NCI-H187 (cell line): ENCODE measurements at places on chromosomes 2 and 18.

DNA sequence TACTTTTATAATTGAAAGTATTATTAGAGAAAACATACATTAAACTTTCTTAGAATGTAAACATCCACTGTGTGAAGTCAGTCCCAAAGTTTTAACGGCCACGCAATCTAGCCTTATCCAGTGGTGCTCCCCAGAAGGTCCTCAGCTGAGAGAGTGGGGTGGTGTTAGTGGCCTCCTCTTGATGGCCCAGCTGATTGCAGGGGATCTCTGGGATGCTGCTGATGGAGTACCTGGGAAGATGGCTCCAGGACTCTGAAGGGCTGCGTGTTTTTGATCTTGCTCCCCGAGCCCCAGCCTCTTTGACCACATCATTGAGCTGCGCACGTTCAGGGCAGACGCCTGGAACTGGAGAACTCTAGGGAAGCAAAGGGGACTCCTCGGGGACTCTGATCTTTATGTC lies 181.4 kb downstream of the FAM210A start:
- no peak for DNase-seq

DNA sequence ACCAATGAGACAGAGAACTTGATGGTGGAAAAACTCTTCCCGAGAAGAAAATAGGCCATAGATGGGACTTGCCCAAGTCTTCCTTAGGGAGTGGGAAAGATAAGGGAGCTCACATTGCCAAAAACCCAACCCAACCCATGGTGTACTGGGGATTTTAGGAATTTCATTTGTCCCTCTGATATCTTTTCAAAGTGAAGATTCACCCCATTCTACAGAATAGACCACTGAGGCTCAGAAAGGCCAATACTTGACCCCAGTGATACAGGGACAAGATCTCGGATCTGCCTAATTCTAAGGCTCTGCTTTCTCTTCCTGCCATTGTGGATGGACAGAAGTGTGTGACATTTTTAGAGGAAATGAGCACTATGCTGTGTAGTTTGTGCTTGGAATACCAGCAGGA lies 159.0 kb downstream of the MYCN start:
- DNase-seq, result no peak

DNA sequence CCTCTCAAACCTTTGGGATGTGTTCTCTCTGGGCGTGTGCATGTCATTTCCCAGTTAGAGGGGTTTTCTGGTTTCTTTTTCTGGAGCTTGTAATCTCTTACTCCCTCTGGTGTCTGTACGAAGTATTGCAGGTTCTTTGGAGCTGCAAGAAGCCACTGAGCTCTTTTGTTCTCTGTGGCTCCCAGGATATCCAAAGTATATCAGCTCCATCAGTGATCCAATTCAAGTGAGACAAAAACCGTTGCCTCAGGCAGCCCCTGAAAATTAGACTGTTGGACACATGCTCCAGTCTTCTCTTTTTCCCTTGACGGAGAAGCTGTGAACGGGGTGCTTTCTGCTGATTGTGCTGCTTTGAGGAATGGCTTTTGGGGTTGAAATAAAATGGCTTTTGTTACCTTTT lies 59.0 kb upstream of the LDLRAD4 start:
- DNase-seq, result no peak

GRCh38 chr2:212745359-212745758 lies 206.8 kb upstream of the ERBB4 start:
- DNase-seq, result no peak

DNA sequence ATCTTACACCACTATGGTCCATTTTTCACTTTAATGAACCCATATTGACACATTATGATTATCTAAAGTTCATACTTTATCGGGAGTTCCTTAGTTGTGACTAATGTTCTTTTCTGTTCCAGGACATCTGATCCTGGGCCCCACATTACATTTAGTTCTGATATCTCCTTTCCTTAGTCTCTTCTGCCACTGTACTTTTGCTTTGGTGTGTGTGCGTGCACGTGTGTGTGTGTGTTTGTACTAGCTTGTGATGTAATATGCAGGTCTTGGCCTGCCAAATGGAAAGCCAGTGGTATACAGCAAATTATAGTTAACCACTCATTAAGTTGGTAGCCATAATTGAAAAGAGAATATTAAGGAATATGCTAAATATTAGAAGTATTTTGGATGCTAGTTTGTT lies 88.0 kb downstream of the CDC42EP3 start:
- no peak for DNase-seq

DNA sequence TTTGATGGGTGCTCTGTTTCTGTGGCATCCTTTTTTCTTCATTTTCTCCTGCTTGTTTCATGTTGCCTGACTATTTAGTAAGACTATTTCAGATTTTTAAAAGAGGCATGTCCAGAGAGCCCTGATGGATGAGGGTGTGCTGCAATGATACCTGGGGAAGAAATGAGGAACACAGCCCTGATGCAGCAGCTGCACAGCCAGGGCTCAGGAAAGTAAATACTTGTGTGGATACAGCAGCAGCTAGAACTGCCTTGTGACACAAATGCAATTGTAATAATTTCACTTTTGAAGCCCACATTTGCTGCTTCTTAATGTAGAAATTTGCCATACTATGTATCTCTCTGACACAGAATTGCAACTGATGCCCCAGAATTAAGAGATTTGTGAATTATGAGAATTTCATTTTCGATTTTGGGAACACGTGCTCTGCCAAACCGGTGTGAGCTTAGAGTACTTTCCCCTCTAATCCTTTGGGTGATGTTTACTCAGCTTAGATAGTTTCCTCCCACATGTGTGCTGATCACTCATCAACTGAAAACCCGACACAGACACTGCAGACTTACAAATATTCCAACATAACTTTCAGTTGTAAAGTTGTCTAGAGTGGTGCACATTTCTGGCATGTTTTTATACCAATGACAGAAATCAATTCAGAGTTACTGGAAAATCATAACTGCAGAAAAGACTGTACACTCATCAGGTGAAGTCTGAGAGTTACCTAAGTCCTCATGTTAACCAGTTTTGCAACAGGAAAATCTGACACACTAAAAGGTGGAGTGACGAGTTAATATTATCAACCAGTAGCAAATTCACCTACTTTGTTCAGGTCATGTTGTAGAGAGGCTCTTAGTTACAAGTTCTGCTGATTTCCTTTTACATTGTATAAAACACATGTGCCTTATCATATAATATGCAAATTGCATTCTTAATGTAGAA lies 383.4 kb downstream of the CBLN2 start:
- no peak for DNase-seq

DNA sequence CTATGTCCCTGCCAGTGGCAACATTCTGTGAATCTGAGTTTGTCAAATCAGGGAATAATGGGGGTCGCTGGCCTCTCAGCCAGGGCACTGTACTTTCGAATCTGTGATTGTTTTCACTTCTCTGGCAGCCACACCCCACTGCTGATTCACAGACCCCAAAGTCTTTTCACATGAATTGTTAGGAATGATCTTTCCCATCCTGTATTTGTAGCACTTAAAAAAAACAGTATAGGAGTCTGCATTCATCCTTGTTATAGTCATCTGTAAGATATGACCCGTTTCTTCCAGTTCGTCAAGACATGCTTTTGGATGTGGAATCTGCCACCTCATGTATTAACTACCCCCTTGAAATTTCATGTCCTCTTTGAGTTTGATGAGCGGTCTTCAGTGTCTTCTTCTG lies 928 bp downstream of the NAGK start:
- no peak for DNase-seq

- DNase-seq, result no peak
These were observed 18.8 kb downstream of the TEX44 start for GRCh38 chr2:231611273-231612108.

DNA sequence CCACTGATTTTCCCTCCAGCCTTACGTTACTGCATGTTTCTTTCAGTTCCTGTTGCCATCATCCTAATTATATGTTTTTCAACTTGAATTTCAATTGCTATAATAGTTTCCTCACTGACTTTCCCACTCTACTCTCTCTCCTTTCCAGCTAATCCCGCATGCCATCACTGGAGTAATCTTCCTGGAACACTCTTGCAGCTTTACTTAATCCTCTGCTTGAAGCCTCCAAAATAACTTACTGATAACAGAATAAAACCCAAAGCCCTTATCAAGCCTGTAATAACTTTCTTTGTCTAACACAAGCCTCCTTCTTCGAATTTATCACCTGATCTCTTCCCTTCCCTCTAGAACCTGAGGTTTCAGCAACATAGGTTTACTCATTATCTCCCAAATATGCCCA lies 237.3 kb downstream of the LTBP1 start:
- no peak for DNase-seq

DNA sequence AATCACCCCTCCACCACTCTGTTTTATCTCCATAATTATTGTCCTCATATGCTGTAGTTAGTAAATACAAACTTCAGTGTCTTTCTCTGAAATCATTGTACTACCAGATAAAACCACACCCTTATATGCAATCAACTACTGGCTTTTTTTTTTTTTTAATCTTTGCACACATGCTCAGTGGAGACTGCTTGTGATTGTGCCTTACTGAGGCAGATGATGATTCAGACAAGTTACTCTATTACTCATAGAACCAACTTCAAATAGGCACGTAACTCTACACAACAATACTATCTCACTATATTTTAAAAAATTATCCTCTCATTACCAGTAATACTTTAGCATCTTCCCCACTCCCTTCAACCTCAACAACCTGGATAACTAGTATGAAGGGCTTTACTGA lies 1278.4 kb upstream of the PIK3C3 start:
- DNase-seq, result no peak

- no peak for DNase-seq
These were observed 434.8 kb upstream of the SLC8A1 start for GRCh38 chr2:40886655-40887054.

DNA sequence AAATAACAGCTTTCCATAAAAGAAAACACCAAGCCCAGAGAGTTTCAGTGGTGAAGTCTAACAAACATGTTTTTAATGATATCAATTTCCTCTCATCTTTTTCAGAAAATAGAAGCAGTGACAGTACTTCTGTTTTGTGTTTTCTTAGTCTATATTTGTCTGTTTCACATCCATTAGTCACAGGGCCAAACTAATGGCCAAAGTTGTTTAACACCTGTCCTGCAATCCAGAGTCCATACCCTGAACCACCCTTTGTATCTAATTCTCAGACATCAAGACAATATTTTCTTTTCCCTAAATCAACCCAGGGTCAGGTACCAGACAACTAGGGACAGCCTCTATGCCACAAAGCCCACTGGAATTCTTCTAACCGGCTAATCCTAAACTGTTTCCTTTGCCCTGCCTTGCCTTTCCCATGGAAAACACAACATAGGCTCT lies 25.9 kb downstream of the TMSB10 start:
- no peak for DNase-seq

DNA sequence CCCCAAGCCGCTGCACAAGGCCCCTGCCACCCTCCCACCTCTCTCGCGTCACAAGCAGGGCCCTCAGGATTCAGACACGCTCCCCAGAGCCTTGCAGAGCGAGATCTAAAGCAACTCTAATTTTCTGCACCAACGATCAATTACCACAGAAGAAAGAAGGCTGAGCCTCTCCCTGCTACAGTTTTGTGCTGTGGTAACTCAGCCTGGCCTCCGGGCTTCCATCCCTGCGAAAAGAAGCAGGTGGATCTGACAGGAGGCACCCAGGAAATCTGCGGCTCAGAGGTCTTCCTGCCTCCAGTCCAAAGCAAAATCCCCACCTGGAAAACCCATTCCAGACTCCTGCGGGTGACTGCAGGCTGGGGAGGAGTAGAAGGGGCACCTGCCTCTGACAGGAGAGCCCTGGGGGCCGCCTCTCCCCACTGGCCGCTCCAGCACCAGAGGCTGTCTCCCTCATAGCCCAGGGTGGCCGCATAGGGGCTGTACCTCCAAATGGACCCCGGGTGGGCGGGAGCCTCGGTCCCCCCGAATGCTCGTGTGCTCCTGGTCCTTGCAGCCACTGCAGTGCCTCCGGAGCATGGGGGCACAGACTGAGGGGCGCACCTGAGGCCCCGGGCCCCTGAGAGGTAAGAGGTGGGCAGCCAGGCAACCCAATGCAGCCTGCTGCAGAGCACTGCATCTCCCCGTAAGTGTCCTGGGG lies 31.0 kb downstream of the PXDN start:
- no peak for DNase-seq

DNA sequence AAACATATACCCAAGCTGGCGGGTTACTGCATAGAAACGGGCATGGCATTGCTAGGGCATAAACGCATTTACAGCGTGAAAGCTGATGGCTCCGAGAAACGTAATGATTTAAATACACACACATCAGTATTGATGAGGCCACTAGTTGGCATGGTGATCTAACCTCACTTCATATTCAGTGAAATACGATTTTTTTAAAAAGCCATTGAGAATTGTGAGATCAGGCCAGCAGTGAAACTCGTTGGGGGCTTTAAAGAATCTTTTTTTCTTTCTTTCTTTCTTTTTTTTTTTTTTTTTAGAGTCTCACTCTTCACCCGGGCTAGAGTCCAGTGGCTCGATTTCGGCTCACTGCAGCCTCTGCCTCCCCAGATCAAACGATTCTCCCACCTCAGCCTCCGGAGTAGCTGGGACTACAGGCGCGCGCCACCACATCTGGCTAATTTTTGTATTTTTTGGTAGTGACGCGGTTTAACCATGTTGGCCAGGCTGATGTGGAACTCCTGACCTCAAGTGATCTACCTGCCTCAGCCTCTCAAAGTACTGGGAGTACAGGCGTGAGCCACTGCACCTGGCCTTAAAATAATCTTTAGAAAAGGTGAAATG lies 2.4 kb upstream of the SMAD7 start:
- DNase-seq, result no peak

DNA sequence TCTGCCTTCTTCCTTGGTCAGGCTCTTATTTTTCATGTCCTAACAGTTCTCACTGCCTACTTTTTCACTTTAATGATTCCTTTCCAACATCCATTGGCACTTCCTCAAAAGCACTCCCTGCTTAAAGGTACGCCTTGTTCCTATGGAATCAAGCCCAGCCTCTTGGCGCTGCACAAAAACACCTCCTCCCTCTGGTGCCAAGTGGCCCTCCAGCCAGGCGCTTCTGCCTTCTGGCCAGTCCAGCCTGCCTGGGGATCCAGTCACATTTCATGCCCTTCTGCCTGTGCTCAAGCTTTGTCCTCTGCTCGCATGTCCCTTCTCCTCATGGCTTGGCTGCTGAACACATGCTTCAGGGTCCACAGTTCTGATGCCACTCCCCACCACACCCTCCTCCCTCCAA lies 6.3 kb downstream of the TPRKB start:
- no peak for DNase-seq

DNA sequence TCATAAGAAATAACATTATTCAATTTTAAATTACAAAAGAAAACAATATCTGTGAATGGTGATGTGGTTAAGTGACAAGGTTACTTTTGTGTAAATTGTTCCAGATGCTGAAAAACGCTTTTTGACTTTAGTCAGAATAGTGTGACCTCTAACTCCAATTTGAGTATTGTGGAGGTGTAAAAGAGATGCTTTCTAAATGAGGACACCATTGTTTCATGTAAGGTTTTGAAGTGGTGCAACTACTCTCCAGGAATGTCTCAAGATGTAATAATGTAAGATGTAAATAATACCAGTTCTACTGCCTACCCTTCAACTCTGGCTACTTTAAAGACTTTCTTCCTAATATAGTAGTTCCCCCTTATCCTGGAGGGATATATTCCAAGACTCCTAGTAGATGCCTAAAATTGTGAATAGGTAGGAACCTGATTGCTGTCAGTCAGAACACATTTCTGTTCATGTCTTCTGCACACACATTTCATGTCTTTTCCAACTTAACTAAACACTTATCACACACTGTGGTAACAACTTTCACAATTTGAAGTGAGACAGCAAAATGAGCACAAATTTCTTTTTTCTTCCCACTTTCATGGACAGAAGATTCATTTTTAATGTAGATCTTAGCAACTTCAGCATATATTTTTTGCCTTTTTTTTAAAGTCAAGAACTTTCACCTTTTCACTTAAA lies 39.1 kb upstream of the PPP1R1C start:
- no peak for DNase-seq

GRCh38 chr2:197828464-197829135 lies 24.2 kb downstream of the PLCL1 start:
- no peak for DNase-seq
